ENCODE measurements at places on chromosomes 5 and 9.
A peak's percentile ranks its signal among the peaks of the same experiment; 100 is the strongest.

DNA sequence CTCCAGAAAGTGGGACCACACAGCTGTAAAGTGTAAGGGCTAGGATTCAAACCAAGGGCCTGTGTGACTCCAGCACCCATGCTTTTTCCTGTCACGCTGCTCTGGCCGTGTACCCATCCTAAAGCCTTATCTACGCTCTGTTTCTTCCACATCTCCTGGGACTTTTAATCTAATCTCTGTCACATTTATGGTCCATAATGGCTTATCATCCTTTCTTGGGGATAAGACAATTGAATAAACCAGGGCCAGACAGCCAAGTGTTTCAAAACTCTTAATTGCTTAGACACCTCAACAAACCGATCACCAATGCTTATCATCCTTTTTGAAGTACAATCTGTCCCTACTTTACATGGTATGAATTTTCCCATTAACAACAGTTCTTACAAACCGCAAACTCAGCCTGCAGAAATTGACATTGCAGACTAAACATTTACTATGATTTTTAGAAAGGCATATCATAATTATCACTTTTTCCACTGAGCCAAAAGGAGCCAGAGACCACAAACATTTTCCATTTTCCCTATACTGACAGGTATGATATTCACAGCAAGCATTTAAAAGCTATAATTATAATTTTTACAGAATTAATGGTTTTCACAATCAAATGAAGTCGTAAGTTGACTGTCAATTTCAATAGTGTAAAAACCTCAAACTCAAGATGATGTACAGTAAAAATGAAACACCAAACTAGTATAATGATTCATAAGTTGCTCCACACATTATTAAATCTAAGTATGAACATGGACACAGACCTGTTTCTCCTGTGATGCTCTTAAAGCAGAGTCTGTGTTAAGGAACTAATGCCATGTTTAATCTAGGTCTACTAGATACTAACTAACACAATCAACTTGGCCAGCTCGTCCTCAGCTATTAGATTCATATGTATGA is 99.5 kb downstream of the FBXW11 start:
- DNase-seq, result no peak

GRCh38 chr5:6868171-6868570 is 154.9 kb downstream of the TENT4A start:
- DNase-seq, result no peak

GRCh38 chr9:90198956-90199355 is 443.7 kb downstream of the DIRAS2 start:
- no peak for DNase-seq

DNA sequence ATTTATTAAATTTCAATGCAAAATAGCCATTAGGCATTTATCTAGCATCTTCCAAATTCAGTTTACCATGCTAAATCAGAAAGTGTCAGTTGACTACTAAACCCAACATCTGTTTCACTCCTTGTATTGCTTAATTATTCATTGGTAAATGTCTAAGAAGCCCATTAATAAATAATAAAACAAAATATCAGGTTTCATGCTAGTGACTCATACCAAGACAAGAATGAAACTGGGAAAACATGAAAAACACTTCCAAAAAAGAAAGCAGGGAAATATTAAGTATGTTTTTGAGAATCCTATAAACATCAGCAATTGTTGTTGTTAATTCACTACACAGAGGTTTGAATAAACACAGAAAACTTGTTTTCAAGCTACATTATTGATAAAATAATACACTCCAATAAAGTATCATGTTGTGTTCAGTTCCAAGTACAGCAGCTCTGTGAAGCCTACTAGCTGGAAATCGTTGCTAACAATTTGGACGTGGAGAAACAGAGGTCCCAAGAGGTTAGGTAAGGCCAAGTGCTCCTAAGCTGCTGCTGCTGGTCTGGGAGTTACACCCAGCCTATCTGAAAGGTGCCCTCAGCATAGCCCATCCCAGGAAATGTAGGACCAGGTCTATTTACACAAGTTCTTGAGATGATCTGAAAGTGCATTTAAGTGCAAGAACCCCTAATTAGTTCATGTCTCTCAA is 78.8 kb downstream of the GNAQ start:
- no peak for DNase-seq

DNA sequence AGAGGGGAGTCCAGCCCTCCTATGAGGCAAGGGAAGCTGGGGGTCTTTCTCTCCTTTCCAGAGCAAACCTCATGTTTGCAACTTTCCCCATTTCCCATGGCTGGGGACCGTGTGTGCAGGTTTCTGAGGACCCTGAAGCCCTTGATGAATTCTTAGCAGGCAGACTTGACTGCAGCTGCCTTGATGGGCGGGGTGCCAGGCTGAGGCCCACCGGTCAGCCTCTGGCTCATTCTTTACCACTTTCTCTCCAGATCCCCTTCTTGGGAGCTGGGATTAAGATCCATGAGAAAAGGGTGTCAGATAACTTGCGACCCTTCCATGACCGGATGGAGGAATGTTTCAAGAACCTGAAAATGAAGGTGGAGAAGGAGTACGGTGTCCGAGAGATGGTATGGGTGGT is 30.0 kb upstream of the FOXI1 start:
- no peak for DNase-seq

- DNase-seq, result no peak
Measured at GRCh38 chr5:77390795-77391194, 101.3 kb downstream of the WDR41 start.

DNA sequence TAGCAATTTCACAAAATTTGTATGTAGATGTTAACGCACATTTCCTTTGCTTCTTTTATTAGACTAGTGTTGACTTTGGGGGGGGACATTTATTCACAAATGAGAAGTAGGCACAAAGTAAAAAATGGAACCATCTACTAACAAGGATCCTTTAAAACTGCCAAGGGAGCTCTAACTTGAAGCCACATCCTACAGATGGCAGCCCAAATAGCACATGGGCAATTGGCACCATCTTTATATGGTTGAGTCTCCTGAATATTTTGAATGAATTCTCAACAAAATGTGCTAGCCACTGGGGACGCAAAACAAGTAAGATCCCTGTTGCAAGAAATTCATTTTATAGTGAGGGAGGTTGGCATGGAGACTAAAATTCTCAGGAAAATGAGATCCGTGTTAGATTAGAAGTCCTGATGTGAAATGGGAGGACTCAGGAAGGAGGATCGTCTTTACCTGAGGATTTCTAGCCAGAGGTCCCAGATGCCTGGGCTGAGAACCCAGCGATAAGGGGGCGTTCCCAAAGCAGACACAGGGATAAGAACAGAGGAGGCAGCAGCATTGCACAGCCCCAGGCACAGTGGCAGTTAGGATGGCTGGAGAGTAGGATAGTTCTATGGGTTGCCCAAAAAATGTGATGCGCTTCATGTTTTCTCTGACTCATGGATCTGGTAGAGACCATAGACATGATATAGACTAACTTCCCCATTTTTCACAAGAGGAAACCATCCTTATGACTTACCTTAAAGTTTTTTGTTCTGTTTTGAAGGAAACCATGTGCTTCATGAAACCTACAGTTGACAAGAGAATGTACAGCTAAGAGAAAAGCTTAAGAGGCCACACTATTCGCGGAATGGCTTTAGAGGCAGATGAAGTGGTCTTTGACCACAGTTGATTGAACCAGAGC is 37.4 kb downstream of the C9orf152 start:
- no peak for DNase-seq

GRCh38 chr9:79630521-79631403 is 59.0 kb downstream of the TLE4 start:
- DNase-seq, result no peak

DNA sequence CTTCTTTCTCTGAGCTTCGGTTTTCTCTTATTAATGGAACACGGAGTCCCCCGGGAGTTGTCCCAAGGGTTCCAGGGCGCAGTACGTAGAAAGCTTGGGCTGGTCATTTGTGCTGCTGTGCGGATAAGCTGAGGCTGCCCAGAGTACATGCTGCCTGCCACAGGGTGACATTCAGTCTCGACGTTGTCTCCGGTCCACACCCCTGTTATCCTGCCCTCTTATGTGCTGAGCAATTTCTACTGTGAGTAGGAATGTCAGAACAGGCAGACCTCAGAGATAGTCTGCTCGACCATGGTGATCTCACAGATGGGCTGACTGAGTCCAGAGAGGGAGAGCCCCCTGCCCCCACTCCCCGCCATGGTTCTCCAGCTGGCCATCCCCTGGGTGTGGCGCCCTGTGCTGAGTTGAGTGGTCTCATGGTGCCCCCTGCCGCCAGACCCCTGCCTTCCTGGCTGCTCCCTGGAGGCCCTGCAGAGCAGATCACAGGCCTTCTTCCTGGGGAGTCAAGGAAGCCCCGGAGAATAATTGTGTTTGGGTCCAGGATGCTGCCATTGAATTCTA is 124.0 kb downstream of the RGS3 start:
- DNase-seq, result no peak

DNA sequence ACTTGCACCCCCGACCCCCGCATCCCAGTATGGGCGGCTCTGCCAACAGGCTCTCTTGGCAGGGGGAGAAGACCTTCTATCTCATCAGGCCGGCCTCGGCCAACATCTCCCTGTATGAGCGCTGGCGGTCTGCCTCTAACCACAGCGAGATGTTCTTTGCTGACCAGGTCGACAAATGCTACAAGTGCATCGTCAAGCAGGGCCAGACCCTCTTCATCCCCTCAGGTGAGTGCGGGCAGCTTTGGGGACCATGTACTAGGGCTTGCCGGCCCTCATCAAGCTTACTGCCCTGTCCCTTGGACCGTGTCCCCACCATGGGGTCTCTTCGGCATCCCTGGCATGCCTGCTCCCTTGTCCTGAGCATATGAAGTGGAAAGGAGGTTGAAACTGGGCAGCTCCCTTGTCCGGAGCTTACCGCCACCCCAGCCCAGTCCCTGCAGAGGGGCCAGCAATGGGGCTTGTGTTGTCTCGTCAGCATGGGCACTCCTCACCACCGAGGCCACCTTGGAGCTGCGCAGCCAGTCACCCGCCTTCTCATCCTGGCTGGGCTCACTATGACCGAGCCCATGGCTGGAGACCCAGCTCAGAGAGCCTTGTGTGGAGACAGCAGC is 78.1 kb downstream of the PHF2 start:
- no peak for DNase-seq

DNA sequence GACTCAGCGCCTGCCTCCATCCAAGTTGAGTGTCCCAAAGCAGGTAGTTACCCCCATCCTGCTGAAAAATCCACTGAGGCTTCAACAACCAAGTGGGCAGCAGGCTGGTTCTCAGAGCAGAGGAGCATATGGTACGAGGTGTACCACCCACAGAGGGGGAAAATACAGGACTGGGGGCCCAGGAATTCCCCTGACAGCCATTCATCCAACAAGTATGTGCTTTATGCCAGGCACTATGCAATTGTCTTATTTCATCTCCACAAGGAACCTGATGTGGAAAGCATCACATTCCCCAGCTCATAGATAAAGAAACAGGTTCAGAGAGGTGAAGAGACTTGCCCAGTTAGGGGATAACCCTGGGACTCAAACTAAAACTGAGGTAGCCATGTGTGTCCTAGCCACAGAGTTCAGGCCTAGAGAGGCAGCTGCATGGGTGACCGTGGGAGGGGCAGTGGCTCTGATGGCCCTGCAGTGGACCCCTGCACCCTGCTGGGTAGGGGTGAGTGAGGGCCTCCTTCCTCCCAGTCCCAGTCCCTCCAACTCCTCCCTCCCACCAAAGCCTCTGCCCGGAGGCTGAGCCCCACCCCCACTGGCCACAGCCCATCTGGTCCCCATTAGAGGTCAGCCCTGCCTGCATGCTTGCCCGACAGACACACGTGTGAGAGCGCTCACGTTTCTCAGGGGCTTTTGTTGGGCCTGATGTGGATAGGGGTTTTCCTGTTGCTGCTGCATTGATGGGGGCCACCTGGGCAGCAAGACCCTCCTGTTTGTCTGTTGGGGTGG is 11.5 kb downstream of the PDLIM4 start:
- DNase-seq, result no peak

GRCh38 chr9:101387871-101388506 is 3.2 kb upstream of the BAAT start:
- DNase-seq, result no peak

DNA sequence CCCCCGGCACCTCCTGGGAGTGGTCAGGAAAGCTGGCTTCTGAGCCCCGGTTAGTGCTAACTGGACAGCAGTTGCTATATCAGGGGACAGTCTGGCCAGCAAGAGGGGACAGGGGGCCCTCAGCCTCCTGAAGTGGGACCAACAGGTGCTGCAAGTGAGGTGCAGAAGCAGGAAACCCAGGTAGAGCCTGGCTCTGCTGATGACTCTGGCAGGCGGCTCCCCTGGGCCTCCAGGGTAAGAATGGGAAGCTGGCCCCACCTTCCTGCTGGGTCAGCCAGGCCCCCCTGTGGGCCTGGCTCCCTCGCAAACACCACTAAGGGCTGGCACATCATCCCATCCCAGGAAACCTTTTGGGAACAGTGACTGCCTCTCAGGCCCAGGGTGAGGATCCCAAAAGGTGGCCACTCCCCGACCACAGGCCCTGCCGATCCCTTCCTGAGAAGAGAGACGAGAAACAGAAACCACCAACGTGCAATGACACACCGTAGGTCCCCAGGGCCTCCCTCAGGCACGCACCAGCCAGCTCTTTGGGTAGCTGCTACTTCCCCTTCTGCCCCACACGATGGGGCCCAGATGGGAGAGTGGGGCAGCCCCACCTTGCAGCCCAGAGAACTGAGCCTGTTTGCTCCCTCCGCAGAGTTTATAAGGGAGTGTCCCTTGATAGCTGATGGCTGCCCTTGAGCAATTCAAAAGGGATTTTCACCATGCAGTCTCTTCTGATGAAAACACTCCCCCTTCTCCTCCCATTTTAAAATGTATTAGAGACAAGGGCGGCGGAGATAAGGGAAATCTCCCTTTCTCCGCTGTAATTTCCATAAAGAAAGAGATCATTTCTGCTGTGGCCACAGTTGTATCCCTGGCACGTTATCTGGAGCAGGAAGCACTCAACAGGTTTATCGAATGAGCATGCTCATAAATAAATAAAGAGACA is 76.8 kb downstream of the STK10 start:
- peak; percentile 74 for DNase-seq

- DNase-seq, result no peak
Measured at GRCh38 chr9:32625320-32625719, 10.1 kb downstream of the TAF1L start.

GRCh38 chr5:147791181-147791580 is 8.7 kb upstream of the JAKMIP2 start:
- no peak for DNase-seq

- no peak for DNase-seq
Measured at GRCh38 chr5:81428861-81429260, 34.9 kb upstream of the ACOT12 start.

- DNase-seq, result no peak
Measured at GRCh38 chr5:13316176-13316575, 628.3 kb downstream of the DNAH5 start.

GRCh38 chr5:62112689-62113228 is 193.2 kb upstream of the KIF2A start:
- DNase-seq, result no peak

DNA sequence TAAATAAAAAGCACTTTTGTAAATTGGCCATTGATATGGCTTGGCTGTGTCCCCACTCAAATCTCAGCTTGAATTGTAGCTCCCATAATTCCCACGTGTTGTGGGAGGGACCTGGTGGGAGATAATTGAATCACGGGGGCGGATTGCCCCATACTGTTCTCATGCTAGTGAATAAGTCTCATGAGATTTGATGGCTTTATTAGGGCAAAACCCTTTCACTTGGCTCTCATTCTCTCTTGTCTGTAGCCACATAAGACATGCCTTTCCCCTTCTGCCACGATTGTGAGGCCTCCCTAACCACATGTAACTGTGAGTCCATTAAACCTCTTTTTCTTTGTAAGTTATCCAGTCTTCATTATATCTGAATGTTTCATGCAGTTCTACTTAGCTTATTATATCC is 153.2 kb downstream of the TARS1 start:
- DNase-seq, result no peak

- no peak for DNase-seq
Measured at GRCh38 chr5:175859422-175859821, 12.0 kb upstream of the CPLX2 start.

GRCh38 chr9:14479163-14479560 is 165.2 kb upstream of the NFIB start:
- DNase-seq, result no peak

GRCh38 chr9:134912126-134912840 is 5.4 kb downstream of the FCN1 start:
- no peak for DNase-seq
